ENCODE measurements at places on chromosomes 2 and 18.

DNA sequence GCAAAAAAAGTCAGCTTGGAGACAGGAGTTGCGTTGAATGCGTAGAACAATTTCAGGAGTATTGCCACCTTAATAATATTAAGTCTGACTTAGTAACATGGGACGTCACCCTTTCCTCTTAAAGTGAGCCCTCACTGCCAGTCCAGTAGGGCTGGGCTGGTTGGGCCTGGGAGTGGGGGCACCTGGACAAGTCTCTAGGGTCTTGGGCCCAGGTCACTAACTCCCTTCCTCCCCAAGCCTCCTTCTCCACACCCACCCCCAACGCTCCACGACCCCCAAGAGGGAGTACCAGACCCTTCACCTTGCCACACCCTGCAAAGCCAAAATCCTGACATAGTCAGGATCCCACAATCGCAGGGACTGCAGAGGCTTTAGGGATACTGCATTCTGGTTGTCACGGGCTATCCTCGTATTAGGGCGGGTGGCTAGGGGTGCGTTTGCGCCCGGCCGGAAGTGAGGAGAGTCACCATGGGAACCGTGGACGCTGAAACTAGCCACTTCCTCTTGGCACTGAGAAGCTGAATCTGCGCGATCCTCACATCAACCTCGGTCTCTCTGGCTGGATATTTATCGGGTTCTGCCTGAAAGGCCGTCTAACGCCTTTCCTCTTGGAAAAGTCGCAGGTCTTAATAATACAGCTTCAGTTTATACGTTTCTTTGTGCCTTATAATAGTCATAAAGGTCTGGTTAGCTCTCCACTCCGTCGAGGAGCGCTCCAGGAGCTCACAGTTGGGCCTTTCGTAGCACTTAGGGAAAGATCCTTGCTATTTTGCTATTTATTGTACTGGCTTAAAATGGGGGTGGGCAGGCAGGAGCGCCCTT, 10.3 kb upstream of the CXXC1 start:
- no peak for DNase-seq

DNA sequence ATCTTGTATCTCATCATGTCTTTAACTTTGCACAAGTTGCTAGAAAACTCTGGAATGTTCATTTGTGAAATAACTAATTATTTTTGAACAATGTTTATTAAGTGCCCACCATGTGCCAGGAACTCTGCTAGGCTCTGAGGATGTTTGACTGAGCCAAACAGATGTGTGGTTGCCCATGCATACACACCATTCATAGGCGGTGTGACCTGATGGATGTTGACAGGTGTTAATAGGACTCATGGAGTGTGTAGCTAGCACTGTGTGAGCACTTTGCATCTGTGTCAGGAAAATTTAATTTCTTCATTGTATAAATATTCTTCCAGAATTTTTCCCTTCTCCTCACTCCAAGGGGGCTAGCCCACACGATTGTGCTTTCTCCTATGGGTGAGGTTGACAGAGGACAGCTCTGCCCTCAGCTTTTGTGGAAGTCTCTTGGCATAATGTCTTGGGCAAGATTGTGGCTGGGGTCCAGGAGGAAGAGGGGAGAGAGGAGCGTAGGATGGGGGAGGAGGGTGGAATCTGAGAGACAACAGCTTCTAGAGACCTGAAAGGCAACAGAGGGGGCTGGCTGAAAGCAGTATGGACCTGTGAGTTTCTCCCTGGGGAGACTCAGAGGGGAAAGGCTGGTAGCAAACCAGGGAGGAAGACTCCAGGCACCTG, 214.6 kb upstream of the CXCR4 start:
- no peak for DNase-seq

DNA sequence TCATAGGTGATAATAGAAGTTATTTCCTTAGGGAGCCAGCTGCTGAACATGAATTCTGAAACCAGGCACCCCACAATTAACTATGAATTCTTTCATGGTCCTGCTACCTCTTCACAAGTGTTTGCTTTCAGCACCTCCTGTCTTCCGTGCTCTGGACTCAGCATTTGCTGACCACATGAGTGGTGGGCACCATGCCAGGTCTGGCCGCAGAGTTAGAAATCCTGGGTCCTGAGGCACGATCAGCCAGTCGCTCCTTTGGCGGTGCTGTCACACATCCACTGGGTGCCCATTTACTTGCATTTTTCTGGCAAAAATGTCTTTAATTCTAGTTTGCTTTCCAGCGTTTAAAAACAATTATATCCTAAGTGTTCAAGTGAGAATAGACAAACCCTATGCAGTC, 196.4 kb upstream of the PXDN start:
- peak; percentile 6 for DNase-seq

- DNase-seq: no peak
Measured at GRCh38 chr2:38073211-38074057, 2.5 kb downstream of the CYP1B1 start.

GRCh38 chr2:86033751-86034692, 71.7 kb downstream of the POLR1A start:
- no peak for DNase-seq

DNA sequence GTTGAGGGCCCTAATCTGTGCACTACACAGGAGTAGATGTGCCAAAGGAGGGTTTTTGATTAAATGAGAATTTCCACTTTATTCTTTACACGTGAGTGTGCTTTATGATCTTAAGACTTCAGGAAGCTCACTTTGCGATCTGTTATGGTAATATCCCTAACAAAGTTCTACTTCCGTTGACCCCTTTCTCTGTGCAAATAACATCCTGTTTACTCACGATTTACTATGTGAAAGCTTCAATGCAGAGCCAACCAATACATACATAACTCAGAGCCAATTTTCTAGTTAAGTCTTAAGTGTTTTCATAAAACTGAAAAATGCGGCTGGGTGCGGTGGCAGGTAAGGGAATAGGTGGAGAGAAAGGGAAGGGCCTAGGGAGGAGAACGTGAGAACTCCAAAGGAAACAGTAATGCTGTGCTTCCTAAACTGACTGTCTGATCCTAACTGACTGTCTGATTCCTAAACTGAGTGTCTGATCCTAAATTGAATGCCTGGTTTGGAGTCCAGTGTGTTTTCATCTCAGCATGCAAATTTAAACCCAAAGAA, 87.6 kb downstream of the PLCL1 start:
- DNase-seq: no peak

DNA sequence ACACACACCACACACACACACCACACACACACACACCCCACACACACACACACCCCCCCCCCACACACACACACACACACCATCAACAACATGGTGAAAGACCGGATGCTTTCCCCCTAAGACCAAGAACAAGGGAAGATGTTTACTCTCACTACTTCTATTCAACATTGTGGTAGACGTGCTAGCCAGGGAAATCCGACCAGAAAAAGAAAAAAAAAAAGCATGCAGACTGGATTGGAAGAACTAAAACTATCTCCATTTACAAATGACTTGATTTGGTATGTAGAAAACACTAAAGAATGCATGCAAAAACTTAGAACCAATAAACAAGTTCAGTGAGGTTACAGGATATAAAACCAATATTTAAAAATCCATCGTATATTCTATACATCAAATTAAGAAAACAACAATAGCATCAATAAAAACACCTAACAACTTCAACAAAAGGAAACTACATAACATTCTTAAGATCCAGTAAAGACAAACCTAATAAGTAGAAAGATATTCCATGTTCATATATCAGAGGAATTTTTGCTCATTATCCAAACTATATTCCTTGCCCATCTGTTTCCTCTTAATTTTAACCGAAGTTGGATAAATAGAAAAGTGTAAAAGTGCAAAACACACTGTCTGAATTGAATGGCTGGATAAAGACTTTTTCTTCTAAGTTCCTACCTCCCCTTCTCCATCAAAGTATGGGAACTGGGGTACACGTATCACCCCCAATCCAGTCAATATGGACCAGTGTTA, 51.5 kb upstream of the RNU4ATAC start:
- no peak for DNase-seq

- no peak for DNase-seq
Measured at GRCh38 chr2:213021971-213022899, 129.2 kb downstream of the IKZF2 start.

DNA sequence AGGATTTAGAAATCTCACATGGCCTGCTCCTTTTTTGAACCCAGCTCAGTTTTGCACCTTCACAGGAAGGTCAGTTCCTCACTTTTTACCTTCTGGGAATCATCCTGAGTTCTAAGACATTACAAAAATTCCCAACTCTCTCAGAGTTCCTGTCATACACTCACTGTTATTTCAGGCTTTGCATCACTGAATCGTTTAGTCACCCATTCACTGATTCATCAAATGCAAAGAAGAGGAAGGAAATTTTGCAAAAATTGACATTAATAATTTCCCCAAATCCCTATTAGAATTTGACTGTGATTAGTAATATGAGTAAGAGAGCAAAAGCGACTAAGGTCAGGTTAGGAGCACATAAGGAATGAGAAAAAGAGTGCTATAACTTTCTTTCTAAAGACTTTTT, 197.5 kb downstream of the PDE1A start:
- no peak for DNase-seq

DNA sequence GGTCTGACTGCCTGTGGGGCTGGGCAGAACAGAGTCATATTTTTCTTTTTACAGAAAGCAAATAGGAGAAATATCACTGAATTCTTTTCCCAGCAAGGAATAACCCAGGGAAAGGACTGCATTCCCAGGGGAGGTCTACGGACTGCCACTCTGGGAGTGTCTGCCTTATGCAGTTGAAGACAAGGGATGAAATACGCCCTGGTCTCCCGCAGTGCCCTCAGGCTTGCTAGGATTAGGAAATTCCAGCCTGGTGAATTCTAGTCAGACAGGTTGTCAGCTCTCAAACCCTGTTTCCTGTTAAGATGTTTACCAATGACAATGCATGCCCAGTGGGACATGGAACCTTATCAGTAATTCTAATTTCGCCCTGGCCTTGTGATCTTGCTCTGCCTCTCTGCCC, 30.3 kb upstream of the PDK1 start:
- no peak for DNase-seq

DNA sequence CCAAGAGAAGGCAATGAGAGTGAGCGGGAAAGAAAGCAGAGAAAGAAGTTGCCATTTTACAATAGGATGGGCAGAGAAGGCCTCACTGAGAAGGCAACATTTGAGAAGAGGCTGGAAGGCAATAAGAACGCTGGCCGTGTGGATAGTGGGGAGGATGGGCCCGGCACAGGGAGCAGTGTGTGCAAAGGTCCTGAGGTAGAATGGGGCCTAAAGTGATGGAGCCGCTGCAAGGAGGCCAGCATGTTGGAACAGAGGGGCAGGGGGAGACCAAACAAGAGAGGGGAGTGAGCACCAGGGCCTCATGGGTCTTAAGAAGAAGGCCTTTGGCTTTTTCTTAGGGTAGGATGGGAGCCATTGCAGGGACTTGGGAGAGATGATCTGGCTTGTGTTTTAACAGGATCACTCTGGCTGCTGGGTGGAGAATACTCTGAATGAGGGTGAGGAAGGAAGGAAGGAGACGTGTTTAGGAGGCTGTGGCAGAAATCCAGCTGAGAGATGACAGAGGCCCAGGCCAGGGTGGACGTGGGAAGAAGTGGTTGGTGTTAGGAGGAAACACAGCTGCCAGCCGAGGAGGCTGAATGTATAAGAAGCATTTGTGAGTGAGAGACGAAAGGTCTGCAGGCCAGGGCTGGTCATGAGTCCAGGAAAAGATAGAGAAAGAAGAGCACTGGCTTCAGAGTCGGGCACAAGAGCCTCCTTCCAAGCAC, 159.8 kb downstream of the KLHL29 start:
- DNase-seq: no peak

DNA sequence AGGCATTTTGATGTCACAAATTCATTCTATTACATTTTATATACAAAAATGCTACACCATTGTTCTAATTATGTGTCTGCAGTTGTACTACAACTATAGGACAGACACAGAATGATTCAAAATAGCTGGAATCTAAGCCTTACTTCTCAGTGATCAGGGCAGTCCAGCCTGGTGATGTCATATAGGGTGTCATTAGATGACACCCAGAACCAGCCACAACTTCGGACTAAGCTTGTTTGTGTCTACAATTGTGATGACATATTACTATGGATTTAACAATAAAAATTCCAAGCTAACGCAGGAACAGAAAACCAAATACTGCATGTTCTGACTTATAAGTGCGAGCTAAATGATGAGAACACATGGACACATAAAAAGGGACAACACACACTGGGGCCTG, 31.0 kb downstream of the M1AP start:
- DNase-seq: no peak

DNA sequence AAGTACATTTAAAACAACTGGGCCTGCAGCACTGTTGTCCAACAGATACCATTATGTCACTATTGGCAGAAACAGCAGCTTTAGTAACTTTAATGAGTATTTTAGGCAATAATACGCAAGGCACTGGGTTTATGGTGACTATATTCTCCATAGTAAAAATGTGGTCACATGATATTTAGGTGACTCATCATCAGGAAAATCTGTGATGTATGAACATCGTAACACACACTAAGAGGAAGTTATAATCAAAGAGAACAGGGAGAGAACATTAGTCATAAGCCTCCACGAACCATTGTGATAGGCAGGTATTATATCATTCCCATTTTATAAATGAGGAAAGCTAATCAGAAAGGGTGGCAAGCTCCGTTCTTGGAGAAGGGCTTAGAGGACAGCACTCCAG, 36.9 kb downstream of the RAPH1 start:
- peak; percentile 87 for DNase-seq

- no peak for DNase-seq
Measured at GRCh38 chr2:3254442-3254941, 123.1 kb downstream of the EIPR1 start.
